ENCODE measurements at places on chromosomes 1 and 21.
A peak's percentile ranks its signal among the peaks of the same experiment; 100 is the strongest.

GRCh38 chr21:31220575-31220974 is 123.5 kb downstream of the TIAM1 start:
- DNase-seq: no peak

GRCh38 chr1:203172184-203173010 is 3.2 kb downstream of the MYBPH start:
- peak; percentile 11 for DNase-seq

- DNase-seq: no peak
These were observed 2.1 kb downstream of the SAMD11 start for GRCh38 chr1:925561-926421.

GRCh38 chr1:79193211-79194079 is 186.9 kb upstream of the ADGRL4 start:
- DNase-seq: no peak

GRCh38 chr21:45511661-45512431 is 30.4 kb downstream of the SLC19A1 start:
- no peak for DNase-seq

GRCh38 chr1:112541299-112541698 is 32.5 kb downstream of the WNT2B start:
- DNase-seq: no peak

DNA sequence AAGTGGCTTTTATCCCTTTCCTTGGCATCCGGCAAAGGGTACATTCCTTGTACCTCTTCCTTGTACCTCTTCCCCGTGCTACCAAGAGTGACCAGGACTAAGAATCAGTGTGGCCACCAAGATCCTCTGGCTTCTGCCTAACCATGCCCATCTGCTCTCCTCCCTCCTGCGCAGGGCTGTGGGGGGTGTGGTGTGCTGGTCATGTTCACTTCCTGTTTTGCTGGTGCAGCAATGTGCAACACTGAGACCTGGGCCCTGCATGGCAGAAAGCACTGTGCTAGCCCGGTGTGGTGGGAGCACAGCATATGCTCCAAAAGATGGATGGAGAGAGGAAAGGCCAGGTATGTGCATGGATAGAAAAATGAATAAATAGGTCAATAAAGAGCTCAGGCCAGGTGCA is 33.3 kb upstream of the TENT5C start:
- peak; percentile 3 for DNase-seq

GRCh38 chr1:169019419-169020058 is 87.0 kb upstream of the ATP1B1 start:
- DNase-seq: no peak

DNA sequence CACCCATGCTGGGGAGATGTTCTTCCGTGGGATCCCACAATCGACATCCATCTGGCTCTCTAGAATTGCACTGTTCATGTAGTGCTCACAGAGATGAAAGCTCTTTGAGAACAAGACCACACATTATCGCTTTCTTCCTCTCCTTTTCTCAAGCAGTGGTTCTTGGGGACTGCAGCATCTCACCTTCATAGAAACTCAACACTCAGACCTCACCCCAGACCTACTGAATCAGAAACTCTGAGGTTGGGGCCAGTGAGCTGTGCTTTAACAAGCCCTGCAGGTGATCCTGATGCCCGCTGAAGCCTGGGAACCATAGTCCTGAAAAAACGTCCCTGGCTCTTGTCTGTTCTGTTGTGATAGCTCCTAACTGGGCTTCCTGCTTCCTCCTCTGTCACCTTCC is 251.3 kb upstream of the FGGY start:
- no peak for DNase-seq

- DNase-seq: no peak
These were observed 197.7 kb downstream of the GREM2 start for GRCh38 chr1:240414237-240414636.

DNA sequence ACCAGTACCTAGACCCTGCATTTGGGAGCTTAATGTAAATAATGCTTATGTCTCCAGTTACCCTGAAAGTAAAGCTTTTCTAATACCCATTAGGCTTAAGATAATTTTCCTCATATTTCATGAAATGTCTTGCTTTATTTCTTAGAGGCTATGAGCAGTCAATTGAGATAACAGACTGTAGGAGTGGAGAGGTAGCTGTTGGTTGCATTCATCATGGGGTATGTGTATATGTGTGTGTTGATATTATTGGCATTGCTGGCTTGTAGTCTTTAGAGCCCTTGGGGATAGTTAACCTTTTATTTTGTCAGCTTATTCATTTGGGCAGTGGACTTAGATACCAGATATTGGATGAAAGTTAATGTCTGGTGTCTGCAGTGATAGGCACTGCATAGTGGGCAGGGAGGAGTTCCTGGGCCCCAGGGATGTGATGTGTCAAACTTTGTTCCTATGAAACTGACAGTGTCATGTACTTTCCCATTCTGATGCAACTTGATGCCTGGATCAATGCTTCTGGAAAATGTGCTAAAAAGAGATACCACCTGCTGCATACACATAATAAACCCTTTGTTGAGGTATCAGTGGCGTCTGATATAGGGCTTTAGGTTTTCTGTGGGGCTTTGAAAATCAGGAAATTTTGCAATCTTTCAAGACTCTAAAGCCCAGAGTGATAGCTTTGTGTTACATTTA is 83.9 kb downstream of the MAST2 start:
- DNase-seq: no peak

DNA sequence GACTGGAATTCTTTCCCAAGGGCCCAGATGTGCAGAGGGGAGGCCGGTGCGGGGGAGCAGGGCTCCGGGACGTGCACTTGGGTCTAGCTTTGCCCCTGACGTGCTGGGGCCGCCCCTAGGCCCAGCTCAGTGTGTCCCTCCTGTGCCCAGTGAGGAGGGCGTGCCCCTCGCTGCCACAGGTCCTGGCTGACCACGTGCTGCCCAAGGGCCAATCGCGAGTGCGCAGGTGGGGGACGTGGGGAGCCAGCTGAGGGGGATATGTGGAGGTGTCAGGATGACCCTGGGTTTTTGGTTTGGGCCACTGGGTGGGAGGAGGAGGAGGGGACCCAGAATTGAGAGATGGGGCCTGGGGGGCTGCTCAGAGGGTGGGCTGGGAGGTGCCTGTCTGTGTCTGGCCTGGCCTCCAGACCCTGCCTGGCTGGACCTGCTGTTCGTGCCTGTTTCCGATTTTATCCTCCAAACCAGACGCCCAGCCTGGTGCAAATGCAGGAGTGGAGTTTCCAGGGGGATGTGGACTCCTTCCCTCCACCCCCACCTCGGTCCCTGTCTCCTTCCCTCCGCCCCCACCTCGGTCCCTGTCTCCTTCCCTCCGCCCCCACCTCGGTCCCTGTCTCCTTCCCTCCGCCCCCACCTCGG is 6.1 kb upstream of the RNF223 start:
- DNase-seq: no peak

DNA sequence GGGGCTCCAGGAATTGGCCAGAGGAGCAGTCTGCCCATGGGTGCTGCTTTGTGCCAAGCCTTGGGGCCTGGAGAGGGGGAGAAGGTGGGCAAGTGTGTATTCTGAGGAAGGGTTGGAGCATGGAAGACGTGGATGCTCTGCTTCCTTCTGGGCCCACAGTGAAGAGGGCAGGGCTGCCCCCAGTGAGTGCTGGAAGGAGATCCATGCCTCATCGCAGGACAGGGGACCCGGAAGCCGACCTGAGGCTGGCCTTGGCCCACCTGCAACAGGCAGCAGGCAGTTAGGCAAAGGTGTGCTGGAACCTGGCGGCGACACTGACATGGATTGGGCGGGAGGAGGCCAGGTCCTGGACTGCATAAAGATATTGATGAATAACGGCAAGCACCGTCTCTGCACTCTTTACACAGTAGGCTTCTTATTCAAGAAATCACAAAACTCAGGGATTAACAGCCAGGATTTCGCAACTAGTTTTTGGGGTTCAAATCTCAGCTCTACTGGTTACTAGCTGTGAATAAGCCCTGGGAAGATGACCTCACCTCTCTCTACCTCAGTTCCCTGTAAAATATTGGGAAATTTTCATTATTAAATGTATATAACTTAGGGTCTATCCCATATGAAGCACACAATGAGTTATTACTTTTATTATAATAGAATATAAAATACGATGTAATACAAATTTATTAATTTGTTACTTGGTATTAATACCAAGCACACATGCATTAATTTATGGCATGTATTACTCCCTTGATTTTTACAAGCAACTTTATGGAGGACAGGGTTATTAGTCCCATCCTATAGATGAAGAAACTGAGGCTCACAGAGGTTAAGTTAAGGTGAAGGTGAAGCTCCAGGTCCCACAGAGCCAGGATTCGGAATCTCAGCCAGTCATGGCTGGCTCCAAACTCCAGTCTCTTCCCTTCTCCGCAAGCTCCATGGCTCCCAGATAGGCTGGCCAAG is 62.3 kb downstream of the DHRS3 start:
- no peak for DNase-seq

DNA sequence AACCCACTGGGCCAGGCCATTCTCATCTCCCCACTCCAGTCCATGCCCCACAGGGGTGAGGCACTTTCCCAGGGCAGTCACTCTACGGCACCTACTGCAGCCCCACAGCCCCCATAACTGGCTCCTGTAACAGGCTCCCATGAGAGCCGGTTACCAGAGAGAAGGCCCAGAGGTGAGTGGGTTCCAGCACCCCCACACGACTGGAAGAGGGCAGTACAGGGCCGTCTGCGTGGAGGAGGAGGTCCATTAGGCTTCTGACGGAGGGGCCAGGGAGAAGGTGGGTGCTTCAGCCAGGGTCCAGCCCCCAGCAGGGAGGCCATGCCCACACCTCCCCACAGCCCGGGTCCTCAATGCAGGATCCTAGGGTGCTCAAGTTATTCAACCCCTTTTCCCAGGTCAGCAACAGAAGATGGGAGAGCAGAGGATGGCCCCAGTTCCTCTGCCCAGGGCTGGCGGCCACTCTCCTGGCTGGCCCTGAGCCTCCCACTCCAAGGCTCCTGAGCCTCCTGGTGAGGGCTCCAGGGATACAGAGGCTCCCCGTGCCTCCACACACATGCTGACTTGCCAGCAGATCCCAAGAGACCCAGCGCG is 1.6 kb downstream of the ACAP3 start:
- DNase-seq: no peak
